CD4-positive, alpha-beta T cell treated with Interleukin-4 for 1 hour (primary cell): ENCODE measurements at places on chromosomes 3 and 15.

- DNase-seq: no peak
Measured at GRCh38 chr15:47394286-47394809, 323.0 kb upstream of the SEMA6D start.

DNA sequence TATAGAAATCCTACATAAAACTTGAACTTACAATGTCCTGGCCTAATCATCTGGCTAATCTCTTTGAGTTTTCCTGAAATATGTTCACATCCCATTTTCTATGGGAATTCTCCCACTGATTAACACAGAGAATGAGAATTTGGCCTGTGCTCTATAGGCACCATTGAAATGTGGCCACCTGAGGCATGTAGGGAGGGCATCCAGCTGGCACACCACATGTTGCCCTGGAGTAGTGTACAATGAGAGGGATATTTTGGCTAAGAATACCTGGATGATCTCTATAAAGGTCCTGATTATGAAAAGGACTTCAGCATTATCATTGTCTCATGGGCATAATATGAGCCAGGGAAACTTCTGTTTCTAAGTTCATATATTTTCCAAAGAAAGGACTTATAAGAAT is 324.0 kb downstream of the ZBTB20 start:
- no peak for DNase-seq

DNA sequence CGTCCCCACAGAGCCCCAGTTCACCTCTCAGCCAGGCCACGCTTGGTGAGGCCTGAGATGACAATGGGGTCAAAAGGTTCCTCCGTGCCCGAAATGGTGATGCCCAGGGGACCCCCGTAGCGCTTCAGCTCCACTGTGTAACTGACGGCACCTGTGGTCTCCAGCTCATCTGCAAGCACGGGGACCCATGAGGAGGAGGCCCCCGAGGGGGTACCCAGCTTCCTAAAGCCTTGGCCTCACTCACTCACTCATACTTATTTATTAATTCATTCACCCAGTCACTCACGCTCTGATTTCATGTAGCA is 30.4 kb downstream of the GRIP2 start:
- no peak for DNase-seq

DNA sequence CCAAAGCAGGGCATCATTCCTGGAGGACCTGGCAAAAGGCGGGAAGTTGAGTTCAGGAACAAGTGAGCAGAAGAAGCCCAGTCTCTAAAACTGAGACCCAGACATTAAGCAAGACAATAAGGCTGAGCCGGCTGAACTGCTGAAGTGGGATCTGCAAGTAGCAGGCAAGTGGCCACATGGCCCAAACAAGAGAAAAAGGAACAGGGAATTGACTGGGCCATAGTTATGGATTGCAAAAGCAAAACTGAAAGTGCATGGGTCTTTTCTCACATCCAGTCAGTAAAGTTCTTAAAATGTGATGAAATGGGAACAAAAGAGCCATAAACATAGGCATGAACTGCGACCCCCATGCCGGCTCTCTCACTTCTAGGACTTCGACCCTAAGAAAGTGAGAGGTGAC is 101.2 kb downstream of the SCN11A start:
- DNase-seq: no peak

DNA sequence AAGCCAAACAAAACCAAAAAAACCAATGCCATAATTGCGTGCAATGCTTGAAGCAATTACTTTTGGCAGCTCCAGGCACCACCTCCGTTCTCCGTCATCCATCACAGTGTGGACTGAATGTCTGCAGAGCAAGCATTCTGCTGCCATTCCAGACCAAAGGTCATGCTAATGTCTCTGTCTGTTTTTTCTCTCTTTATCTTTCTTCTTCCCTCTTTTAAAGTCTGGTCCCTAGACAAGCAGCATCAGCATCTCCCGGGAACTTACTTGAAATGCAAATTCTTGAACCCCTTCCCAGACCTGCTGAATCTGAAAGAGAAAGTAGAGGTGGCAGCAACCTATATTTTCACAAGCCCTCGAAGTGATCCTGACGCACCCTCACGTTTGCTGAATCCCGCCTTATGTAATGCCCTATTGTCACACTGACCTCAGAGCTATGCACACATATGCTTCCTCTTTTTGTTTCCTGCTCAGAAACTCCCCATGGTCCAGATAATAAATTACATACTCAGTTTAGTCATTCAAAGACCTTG is 297.3 kb upstream of the PROK2 start:
- peak; percentile 23 for DNase-seq

DNA sequence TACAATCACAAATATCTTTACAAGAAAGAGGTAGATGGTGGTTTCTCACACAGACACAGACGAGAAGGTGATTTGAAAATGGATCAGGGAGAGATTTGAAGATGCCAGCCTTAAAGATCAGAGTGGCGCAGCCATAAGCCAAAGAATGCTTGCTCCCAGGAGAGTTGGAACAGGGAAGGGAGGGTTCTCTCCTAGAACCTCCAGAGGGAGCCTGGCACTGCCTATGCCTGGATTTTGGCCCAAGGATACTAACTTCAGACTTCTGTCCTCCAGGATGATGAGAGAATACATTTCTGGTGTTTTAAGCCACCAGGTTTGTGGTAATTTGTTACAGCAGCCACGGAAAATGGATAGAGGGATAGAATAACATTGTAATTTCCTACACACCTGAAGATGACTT is 279.1 kb downstream of the FAM43A start:
- DNase-seq: no peak

GRCh38 chr3:121661376-121661775 is 673 bp upstream of the HCLS1 start:
- no peak for DNase-seq

- DNase-seq: no peak
Measured at GRCh38 chr15:73935547-73935946, 9.3 kb downstream of the LOXL1 start.

DNA sequence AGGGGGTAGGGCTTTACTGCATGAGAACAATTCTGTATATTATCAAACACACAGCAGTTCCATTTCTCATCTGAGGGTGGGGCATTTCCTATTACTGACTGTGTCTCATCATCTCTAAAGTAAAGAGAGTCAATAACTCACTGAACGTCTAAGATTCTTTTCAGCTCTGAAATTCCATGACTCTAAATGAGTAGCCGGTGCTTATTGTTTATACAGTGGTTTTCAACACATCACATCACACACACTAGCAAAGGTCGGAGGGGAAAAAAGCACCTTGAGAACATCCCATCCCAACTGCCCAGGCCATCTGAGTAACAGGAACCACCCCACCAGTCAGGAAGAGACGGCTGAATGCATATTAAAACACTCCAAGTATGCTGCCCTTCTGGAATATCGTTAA is 196.0 kb downstream of the SUCLG2 start:
- no peak for DNase-seq

- DNase-seq: no peak
Measured at GRCh38 chr3:21645121-21645897, 105.7 kb downstream of the ZNF385D start.

DNA sequence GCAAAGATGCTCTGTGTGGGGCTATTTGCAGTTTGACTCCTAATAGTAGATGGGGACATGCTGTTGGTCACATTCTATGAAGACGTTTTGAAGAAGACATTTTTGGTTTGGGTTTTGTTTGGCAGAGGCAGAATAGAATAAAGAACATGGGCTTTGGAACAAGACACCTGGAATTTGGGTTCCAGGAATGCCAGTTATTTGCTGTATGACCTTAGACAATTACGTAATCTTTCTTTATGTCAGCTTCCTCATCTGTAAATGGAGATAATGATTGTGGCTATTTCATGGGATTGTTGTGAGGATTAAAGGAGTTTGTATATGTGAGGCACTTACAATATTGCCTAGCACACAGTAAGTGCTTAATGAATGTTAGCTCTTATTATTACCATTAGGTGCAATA is 91.6 kb downstream of the MESD start:
- no peak for DNase-seq

- DNase-seq: no peak
Measured at GRCh38 chr3:106725566-106725965, 651.7 kb upstream of the CCDC54 start.

DNA sequence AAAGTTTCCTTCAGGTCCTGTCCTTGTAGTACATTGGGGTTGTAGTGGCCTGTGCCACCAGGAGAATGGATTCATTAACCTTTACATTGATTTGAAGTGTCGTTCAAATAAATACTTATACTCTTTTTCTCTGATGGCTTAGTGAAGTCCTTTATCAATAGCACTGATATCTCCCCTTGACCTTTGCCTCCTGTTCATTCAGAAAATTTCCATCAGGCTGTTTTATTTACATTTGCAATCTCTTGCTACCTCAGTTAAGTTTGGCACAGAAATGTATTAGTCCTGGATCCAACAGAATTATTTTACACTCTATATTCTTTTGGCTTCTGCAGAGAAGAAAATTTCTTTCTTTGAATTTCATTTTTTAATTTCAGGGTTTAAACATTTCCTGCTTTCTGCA is 497.0 kb downstream of the RBMS3 start:
- no peak for DNase-seq

DNA sequence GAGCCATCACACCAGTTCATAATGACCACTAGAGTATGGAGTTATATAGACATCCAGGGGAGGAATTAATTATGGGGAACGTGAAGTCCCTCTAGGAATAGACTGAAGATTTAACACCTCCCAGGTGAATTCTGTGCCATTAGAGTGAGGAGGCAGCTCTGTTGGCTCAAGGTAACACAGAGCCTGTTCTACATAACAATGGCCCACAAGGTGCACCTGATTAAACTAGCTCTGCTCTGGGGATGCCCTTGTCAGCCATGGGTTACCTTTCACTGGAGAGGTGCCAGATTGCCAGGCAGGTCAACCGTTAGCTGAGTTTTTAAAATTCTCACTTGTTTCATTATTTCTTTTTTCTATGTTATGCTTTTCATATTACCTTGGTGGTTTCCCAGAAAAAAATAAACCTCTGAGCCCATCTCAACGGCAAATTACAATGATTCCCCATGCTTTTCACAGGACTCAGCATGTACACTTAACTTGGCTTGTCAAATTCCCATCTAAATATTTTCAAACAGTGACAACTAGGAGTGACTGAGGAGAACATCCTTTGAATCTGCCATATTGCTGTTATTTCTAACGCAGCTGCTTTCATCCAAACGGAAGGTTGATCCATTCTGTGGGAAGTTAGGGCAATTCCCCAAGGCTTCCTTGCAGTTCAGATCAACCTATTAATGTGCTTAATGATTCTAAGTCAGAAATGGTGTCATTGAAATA is 512.9 kb downstream of the MCTP2 start:
- DNase-seq: no peak

GRCh38 chr15:85037641-85038040 is 56.0 kb downstream of the PDE8A start:
- no peak for DNase-seq

- no peak for DNase-seq
Measured at GRCh38 chr15:87660251-87661129, 596.0 kb downstream of the NTRK3 start.
